ENCODE measurements at places on chromosomes 5 and 9.

- peak; percentile 89 for DNase-seq
Measured at GRCh38 chr5:68433923-68434879, 218.6 kb downstream of the PIK3R1 start.

GRCh38 chr9:98726735-98727134, 18.0 kb upstream of the GABBR2 start:
- DNase-seq, result no peak

- no peak for DNase-seq
Measured at GRCh38 chr5:3333105-3333504, 262.5 kb upstream of the IRX1 start.

GRCh38 chr5:139371482-139372435, 11.3 kb downstream of the SLC23A1 start:
- no peak for DNase-seq

- no peak for DNase-seq
Measured at GRCh38 chr9:113963017-113963620, 87.0 kb downstream of the ZNF618 start.
